ENCODE measurements at places on chromosomes 3 and 15. TPM values are rescaled to one million over a fixed set of nuclear protein-coding genes. Genes with fewer than 3 reads are reported as not detected.

Gene GOLGA6L2
- polyA plus RNA-seq, result not detected

Gene WDR93
- not detected for polyA plus RNA-seq

Gene CDCP1
- 30.6 TPM for polyA plus RNA-seq

Gene TICRR
- polyA plus RNA-seq, result 4.1 TPM

Gene RAB8B
- 19.6 TPM for polyA plus RNA-seq

Gene GRAMD2A
- 7.0 TPM for polyA plus RNA-seq

Gene SH2D7
- polyA plus RNA-seq, result 3.8 TPM

Gene ATP13A5
- polyA plus RNA-seq, result not detected

Gene PKM
- 243 TPM for polyA plus RNA-seq

Gene CFAP91
- polyA plus RNA-seq, result not detected

Gene STAC
- polyA plus RNA-seq, result not detected

Gene TF
- polyA plus RNA-seq, result 5.6 TPM

Gene DLL4
- 13.2 TPM for polyA plus RNA-seq

Gene CCR3
- not detected for polyA plus RNA-seq

Gene SLITRK3
- 0.28 TPM for polyA plus RNA-seq

Gene CCDC9B
- polyA plus RNA-seq, result 6.4 TPM

Gene RASL12
- polyA plus RNA-seq, result 7.7 TPM

Gene MEX3B
- polyA plus RNA-seq, result 3.0 TPM

Gene LMAN1L
- polyA plus RNA-seq, result 0.46 TPM

Gene HCN4
- polyA plus RNA-seq, result 0.13 TPM

Gene CFAP100
- polyA plus RNA-seq, result not detected

Gene GHSR
- polyA plus RNA-seq, result not detected

Gene CYFIP1
- polyA plus RNA-seq, result 35.9 TPM

Gene SOX2
- not detected for polyA plus RNA-seq

Gene FBXW12
- not detected for polyA plus RNA-seq

Gene FGF12
- not detected for polyA plus RNA-seq

Gene HRG
- not detected for polyA plus RNA-seq

Gene UBAP1L
- polyA plus RNA-seq, result 5.8 TPM

Gene TM4SF1
- 3.1 TPM for polyA plus RNA-seq

Gene LOXL1
- polyA plus RNA-seq, result 6.1 TPM

Gene OPA1
- 27.5 TPM for polyA plus RNA-seq

Gene EPHB1
- not detected for polyA plus RNA-seq

Gene SOX14
- not detected for polyA plus RNA-seq

Gene ITIH1
- not detected for polyA plus RNA-seq

Gene RRP9
- 16.7 TPM for polyA plus RNA-seq

Gene ZKSCAN7
- 8.1 TPM for polyA plus RNA-seq

Gene HSPBAP1
- polyA plus RNA-seq, result 5.7 TPM

Data from small intestine (tissue), 16 donors.